ENCODE measurements at places on chromosomes 13 and 19.

DNA sequence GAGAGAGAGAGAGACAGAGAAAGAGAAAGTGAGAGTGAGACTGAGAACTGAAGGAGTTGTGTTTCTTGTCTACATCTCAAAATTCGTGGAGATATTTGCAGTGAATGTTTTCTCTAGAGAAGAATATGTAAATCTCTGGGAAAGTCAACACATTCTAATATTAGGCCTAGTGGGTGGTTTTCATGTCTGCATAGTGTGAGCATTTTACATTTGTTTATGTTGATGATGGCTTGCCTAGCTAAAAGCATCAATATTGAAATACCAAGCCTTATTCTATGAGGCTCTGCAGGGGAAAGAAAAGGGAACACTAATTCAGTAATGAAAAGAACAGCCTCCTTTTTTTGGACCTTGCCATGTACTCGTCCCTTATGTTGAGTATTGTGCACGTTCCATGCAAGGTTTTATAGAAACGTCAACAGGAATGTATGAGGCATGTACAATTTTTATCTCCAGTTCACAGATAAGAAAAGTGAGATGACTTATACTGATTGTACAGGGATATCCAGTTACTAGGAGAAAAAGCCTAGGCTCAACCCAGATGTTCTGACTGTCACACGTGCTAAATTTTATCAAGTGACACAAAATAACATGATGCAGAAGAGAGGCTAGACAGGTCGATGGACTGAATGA, 1288.9 kb upstream of the SLC10A2 start:
- DNase-seq = no peak

DNA sequence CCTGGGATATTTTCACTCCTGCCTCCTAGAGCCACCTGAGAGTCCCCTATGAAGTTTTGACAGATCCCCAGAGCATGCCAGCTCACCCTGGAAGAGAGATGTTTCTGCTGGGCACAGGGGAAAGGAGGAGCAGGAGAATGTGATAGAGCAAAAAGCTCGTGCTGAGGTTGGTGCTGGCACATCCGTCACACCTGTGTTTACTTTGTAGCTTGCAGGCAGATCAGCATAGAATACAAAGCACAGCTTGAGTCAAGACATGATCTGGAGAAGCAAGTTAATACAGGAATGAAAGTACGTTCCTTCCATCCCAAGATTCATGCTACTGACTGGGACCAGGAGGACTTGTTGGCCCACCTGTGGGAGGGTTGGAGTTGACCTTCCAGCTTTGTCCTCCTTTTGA, 46.1 kb downstream of the HSPH1 start:
- DNase-seq = no peak

GRCh38 chr13:19622193-19622592, 11.3 kb upstream of the MPHOSPH8 start:
- DNase-seq = no peak

DNA sequence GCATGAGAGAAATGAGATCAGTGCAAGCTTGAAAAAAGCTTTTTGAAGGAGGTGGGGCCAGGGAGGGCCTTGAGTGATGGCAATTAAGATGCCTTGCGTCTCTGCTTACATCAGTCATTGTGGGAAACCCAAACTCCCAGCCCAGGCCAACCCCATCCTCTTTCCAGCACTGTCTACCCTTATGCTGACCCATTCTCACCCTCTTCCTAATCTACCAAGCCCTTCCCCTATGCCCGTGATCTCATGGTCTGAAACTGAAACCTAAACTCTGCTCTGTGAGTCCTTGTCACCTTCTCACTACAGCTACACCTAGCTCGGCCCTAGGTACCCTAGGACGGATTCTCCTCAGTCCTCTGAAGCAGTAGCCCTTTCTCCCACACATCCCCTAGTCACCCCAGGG, 36.0 kb upstream of the SERP2 start:
- DNase-seq = no peak

GRCh38 chr19:56838024-56838908, 2.3 kb downstream of the PEG3 start:
- DNase-seq = no peak
